ENCODE measurements at places on chromosomes 5 and 9.

GRCh38 chr9:137449081-137449844, 8.1 kb upstream of the ENTPD8 start:
- DNase-seq: no peak

DNA sequence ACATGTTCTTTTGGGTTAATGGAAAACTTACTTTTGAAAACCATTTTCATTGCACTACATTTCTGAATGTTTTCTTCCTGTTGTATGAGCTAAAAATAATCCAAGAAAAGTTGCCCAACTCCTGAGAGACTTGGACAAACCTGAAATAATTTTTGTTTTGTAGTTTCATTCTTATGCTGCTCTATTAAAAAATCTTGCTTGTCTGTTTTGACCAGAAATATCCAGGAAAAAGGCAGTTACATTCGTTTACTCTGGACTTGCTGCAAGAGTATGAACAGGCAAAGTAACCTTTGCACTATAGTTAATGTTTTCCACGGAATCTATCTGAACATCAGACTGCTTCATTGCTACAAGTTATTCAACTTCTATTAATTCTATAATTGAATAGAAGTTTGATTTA, 200.1 kb upstream of the DAB2 start:
- no peak for DNase-seq

- DNase-seq: no peak
Observed at GRCh38 chr5:163303718-163304117, 133.7 kb upstream of the CCNG1 start.

GRCh38 chr9:129032541-129033159, 3.8 kb upstream of the MIGA2 start:
- DNase-seq: no peak

GRCh38 chr5:59299006-59299405, 594.5 kb downstream of the PDE4D start:
- DNase-seq: no peak

DNA sequence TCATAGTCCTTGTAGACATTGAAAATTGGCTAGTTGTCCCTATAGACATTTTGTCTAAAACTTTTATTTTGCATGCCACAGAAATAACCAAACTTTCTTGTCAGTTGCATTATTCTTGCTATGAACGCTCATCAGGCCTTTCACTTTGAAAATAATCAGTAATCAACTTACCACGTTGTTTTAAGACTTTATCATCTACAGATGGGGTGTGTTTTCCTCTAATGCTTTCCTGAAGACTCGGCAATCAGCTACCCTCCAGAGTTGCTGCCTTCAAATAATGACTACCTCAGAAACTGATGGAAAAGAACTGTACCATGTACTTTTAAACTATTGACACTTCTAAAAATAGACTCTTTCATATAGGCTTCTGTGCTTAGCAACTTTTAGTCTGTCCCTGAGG, 33.5 kb upstream of the HSPB3 start:
- no peak for DNase-seq

DNA sequence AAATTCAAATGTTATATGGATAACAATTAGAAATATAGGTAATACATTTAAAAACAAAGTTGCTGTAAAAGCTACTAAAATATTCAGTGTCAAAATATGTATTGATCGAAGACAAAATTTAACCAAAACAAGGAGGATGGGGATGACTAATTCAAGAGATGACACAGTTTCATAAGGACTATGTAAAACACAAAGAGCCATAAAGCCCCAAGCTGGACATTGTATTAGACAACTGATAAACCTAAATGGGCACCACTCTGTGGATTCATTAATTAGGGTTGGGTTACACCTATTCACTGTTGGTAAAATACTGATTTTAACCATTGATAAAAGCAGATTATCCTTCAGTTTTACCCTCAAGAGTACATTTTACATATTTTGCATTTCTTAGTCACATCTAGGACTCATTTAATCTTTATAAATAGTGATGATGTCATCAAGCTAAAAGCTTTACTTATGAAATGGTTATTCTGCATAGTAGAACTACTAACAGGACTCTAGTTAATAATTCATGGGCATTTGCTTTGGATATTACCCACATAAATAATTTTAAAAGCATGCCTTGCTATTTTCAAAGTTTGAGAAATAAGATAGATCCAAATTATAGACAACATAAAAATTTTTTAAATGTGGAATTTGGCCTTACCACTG, 13.7 kb downstream of the TUT7 start:
- DNase-seq: no peak

DNA sequence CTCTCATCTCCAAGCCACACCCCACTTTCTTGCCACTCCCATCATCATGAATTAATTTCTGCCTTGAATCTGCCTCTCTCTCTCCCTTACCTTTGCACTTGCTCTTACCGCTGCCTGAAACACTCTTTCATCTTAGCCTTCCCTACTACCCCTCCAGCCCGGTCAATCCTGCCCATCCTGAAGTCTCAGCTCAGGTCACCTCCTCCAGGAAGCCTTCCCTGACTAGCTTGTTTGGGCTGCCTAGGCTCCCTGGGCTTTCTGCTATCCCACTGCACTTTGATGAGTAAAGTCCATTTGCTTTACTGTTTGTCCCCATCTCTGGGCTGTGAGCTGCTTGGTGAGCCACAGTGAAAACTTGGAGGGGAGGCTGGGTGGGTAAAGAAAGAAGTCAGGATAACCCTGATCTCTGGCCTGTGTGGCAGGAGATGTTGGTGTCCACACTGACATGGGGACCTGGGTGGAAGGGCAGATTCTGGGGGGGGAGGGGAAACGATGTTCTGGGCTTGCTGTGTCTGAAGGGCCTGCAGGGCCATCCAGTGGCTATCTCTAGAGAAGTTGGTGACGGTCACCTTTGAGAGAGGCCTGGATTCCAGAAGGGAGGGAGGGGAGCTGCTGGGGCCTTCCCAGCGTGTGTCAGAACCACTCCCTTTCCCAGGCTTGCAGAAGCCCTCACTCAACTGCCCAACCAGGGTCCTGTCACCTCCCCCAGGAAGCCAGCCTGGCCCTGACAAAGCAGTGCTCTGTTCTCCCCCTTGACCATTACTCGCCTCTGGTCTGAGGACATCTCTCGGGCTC, 75.0 kb upstream of the DAB2IP start:
- DNase-seq: no peak

DNA sequence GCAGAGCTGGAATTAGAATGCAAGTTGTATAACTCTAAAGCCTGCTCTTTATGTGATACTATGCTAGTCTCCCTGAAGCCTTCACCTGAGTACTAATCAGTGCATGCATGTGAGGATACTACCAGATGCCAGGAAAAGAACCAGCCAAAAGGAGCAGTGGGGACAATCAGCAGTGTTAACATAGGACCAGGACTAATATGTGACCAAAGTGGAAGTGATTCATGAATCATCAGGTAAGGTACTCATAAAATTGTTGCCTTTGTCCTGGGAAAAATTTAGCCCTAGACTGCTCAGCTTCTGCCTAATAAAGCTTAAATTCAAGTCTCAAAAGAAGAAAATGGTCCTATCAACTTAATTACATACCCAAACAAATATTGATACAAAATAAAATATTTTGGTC, 13.4 kb upstream of the TSLP start:
- no peak for DNase-seq

- no peak for DNase-seq
Observed at GRCh38 chr9:94533155-94533554, 21.7 kb upstream of the PCAT7 start.

DNA sequence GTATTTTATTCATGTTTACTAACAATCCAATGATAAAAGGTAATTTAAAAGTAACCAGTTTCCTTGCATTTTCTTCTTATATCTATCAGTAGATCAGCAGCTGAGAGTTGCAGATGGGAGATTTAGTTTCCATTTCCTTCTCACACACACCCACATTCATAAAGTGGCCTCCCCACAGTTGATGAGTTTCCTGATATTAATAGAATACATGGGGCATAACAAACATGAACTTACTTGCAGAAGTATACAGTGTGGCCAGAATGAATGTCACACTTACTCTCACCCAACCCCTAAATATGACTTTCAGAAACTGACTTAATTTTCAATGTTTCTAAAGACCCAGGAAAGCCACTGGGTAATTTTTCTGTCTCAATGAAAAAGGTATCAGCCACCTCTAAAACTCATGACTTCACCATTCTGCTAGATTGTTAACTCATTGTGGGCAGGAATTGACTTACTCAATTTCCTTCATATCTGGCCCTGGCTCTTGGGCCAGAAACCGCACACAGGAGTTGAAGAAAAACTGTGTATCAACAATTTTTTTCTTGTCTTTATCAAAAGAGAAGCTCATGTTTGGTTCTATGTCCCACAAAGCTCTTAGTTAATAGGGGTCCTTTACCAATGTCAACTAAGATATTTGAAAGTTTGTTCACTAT, 63.5 kb upstream of the OSMR start:
- no peak for DNase-seq

- DNase-seq: no peak
Observed at GRCh38 chr5:61178702-61179101, 16.4 kb upstream of the SMIM15 start.

GRCh38 chr5:164651546-164652275, 1146.3 kb downstream of the MAT2B start:
- DNase-seq: no peak

DNA sequence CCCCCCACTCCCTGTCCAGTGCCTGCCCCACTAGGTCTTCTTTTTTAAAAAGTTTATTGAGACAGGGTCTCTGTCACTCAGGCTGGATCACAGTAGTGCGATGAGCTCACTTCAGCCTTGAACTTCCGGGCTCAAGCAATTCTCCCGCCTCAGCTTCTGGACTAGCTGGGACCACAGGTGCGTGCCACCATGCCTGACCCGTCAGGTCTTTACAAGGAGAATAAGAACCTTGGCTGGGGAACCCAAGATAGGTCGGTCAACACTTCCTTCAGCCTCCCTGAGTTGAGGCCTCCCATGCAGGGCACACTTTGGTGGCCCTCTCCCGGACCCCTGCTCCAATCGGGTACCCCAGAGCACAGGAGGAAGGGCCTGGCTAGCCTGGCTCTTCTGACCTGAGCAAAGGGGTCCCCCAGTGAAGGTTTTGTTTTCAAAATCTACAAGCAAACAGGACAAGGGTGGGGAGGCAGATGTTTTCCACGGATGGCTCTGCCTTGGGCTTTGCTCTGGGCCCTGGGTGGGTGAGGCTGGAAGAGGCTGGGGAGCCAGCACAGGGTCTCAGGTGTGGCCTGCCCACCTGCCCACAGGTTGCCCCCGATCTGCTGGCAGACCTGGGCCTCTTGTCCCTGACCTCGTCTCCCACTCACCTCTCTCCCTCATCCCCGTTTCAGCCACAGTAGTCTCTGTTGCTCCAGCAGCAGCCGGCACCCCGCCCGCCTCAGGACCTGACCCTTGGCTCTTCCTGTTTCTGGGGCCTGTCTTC, 108.7 kb upstream of the PHYKPL start:
- DNase-seq: no peak

DNA sequence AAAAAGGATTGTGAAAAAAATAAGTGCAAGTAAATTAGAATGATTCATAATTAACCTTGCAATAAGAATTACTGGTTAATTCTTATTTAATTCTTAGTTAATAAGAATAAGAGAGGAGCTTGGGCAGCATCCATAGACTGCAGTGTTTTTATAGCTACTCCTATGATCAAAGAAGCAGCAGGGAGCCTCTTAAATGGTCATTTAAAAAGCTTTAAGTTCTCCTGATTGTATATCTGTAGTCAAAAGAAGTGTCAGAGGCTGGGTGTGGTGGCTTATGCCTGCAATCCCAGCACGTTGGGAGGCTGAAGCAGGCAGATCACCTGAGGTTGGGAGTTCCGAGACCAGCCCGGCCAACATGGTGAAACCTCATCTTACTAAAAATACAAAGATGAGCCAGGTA, 14.4 kb downstream of the ACER2 start:
- DNase-seq: no peak

DNA sequence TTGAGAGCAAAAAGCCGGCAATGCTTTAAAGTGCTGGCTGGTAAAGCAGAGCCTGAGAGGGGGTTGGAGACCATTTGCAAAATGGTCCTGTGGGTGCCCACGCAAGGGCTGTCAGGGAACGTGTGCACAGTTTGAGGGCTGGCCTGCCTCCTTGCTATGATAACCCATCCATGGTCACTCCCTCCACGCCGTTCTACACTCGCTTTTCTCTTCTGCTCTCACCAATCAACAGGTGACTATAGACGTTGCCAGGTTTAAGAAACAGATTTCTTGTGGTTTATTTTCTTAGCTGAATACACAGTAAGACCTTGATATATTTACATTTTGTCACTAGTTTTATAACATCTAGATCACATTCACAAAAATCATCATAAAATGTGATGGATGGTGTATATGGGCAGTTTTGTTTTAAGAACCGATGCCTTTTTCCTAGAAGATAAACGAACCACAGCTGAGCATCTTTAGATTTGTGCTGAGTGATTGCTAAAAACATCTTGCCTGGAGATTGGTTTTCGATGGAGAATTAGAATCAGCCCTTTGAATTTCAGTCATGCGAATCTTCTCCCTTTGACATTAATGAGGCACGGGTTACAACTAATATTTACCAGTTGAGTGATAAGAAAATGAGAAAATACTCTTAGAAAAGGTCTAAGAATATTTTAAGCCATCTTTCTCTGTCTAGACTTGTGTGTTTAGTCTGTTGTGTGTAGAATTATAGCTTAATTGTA, 13.9 kb downstream of the MAP1B start:
- no peak for DNase-seq

DNA sequence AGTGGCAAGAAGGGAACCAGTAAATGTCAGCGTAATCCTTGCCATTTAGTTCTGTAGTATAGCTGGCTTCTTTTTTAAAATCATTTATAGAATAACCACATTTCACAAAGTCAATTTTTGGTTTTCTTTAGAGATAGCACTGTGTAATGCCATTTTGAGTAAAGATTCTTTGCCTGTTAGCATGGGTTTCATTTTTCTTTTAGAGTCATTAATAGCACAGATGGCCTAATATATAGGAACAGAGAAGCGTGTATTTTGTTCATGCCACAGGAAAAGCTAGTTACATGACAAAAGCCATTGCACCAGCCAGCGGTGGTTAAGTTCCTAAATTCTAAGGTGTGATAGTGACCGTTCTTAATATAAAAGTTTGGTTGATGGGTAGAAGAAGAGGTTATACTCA, 1363.9 kb downstream of the MAT2B start:
- no peak for DNase-seq

DNA sequence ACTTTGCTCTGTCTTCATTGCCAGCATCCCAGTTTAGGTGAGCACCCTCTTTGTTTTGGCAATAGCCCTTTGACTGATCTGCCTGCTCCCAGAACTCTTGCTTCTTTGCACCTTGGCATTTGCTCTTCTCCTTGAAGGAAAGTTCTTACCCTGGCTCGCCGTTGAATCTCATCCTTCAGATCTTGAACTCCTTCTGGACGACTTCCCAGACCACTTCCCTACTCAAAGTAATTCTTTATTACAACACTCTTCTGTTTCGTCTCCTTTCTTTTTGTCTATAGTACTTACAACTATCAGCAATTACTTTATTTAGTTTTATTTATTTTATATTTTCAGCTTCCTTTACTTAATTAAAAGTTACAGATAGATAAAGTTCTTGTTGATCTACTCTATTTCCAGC, 1510.1 kb downstream of the MAT2B start:
- no peak for DNase-seq

Data from stimulated activated CD4-positive, alpha-beta T cell treated with anti-CD3 and anti-CD28 coated beads, Interleukin-15, amount 100 ng/mL, for 1 hour (primary cell).